ENCODE measurements at places on chromosomes 6 and 20.

DNA sequence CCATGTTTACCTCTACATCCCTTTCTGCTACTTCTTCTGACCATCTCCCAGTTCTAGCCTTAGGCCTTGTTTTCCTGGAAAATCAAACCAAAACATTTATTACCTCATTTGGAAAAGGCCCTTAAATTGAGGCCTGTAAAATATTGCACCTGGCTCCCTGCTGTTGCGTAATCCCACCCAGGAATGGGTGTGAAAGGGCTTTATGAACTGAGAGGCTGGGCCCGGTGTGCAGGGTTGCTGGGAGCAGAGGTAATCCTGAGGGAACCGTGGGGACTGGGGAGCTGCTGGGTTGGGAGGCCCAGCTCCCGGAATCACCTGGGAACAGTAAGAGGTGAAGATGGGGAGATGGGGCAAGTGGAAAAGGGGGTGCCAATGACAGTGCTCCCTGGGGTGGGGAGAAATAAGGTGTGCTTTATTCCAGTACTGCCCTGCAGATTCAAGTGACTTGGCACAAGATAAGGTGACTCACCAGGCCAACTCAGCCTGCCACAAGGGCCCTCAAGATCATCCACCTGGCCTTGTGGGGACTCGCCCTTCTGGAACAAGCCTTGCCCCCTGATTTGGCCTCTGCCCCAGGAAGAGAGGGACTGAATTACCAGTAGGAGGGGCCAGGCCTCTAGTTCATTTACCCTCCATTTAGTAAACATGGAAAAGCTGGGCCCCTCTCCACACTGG lies 44.2 kb downstream of the KCNK5 start:
- no peak for DNase-seq

- DNase-seq: peak; percentile 16
Measured at GRCh38 chr6:53546281-53546680, 1.4 kb upstream of the GCLC start.

- no peak for DNase-seq
Measured at GRCh38 chr6:85402922-85403321, 47.0 kb upstream of the NT5E start.

DNA sequence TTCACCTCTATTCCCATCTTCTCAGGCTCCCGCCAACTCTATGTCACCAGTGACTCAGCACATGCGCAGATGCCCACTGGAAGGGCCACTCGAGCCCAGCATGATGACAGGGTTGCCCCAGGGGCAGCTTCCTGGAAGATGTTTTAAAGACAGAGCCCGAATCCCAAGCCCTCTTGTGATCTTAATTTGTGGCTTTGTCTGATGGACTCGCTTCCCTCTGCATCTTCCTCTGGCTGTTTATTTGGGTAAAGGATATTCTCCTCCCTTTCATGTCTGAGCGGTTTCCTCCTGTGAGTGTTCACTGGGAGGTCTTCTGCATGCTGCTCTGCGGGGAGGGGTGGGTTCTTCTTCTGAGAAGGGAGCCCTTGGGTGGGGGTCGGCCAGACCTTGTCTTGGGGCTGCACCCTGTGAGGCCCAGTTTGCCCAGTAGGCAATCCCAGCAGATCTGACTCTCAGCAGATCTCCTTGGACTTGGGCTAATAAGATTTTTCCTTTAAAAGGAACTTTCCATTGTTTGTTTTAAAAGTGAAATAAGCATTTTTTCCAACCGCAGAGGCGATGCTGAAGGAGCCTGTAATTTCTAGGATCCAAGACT lies 401.0 kb downstream of the CDC5L start:
- DNase-seq: no peak

DNA sequence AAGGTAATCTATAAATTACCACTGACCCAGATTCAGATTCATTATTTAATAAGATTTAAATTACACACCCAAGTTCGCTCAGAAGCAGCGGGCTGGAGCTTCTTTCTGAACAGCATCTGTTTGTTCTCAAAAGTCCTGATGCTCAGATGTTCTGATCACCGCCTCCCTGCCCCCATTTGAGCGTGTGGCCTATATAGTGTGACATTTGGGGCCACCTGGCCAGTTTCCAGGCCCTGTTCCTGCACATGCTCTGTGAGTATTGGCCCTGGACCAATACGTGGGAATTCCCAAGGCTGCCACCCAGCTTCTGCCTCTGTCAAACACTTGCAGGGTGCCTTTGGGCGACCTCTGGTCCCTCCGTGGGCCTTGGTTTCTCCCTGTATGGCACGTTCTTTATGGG lies 228.8 kb downstream of the TFAP2C start:
- DNase-seq: no peak

GRCh38 chr6:47736083-47736700 lies 37.8 kb downstream of the ADGRF4 start:
- DNase-seq: no peak

DNA sequence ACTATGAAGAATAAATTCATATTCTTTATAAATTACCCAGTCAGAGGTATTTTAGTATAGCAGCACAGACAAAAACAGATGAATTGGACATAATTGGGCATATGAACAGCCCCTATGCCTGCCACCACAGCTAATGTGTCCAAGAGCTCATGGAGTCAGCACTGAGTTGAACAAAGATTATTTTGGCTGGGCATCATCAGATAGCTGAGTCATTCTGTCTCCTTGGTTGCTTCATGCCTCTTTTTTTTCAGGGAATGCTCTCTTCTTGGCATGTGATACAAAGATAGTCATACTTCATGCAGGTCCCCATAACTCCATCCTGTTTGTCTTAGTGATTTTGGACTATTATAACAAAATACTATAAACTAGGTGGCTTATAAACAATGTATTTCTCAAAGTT lies 275.6 kb downstream of the TENT5A start:
- DNase-seq: peak; percentile 23

DNA sequence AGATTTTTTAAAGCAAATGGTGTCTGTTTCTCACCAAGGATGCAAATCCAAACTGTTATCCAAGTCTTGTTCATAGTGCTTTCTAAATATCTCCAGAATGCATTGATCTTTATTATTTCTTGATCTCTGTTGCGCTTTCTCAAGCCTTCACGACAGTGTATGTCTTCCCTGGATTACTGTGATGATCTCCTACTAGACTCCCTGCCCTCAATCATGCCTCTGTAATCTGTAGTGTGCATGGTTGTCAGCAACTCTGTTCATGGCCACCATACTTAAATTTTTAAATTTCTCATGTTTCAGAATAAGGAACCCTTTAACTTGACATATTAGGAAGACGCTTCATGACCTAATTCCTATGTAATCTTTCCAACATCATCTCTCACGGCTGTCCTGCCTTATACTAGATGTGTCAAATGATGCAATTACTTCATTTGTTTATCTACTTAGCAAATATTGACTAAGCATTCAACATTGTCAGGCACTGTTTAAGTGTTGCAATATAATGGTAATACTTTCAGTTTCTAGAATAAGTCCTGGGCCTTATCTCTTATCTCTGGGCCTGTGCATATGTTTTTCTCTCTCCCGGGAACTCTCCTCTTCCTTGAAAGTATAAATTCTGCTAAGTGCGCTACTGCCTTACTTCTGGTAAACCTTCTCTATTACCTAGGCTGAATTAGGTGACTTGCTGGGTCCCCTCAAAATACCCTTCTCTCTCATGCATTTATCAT lies 25.6 kb upstream of the AHI1 start:
- no peak for DNase-seq

GRCh38 chr6:78909391-78909790 lies 42.0 kb downstream of the IRAK1BP1 start:
- peak; percentile 74 for DNase-seq

DNA sequence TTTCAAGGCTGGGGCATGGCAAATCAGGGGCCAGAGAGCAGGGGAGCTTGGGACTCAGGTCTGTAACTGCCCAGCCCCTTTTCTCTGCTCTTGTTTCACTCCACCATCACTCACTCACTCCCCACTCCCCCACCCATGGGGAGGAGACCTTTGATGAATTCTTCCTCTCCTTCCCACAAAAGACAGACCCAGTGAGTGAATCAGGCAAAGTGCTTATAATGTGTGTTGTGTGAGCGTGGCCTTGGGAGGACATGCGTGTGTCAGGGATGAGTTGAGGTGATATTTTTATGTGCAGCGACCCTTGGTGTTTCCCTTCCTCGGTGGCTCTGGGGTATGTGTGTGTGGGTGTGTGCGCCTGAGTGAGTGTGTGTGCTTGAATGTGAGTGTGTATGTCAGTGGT lies 1.0 kb upstream of the CUL9 start:
- DNase-seq: no peak

DNA sequence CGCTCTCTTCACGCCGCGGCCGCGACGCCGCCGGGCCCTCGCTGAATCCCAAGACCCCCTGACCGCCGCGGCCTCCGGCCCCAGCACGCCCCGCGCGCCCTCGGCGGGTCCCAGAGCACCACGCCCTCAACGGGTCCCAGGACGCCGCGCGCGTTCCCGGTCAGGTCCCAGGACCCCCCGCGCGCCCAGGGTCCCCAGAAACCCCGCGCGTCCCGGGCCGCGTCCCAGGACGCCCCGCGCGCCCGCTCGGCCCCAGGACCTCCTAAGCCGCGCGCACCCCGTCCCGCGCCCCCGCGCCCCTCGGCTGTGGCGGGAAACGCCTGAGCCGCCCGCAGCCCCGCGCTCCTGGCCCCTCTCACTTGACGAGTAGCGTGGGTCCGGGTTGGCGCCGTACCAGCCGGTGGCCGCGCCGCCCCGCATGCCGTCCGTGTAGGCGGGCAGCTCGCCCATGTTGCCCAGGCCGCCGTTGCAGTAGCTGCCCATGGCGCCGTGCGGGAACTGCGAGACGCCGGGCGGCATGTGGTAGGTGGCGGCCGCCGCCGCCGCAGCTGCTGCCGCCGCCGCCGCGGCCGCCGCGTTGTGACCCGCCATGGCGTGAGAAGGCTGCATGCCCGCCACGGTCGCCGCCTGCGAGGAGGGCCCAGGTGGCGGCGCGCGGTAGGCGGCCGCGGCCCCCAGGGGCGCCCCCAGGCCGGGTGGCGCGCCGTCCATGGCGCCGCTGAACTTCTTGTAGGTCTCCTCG lies 556 bp downstream of the NKX2-4 start:
- peak; percentile 31 for DNase-seq

- no peak for DNase-seq
Measured at GRCh38 chr6:125562156-125562555, 187.3 kb upstream of the HEY2 start.

DNA sequence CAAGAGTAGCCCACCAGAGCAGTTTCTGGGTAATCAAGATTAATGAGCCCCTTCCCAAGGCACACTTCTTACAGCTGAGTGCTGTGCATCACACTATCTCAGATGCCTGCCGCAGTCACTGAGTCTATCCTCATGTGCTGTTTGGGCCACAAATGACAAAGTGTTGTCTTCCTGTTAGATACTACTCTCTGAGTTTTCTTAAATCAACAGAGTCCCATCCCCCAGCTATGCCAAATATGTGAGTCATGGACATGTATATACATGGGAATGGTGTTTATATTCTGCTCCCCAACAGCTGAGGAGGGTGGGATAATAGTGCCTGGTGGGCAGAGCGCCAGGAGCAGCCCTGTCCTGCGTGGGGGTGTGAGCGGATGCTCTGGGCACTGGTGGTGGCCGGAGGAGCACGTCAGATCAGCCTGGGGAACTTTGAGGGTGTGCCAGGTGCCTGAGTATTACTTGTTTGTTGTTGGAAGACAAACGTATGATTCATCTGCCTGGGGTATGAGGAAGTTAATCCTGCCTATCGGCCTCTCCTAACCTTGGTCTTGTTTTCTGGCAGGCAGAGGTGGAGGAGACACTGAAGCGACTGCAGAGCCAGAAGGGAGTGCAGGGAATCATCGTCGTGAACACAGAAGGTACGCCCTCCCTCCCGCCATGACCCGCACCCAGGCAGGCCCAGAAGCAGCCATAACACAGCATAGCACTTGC lies 9.6 kb downstream of the DYNLRB1 start:
- DNase-seq: peak; percentile 93

DNA sequence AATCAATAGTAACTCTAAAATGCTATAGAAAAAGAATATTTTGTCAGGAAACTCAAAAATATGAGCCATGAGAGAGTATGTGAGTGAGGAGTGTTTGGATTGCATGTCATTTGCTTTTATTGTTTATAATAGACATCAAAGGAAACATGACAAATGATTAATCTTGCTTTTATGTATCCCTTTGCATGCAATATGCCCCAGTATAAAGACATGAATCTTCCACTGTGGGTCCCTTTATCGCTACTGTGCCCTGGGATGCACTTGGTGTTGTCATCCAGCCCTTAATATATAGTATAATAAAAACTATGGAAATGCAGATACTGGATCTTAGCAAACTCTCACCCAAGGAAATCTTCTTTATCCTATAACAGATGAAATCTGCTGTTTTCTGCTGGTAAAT lies 77.3 kb downstream of the LAMA4 start:
- no peak for DNase-seq

DNA sequence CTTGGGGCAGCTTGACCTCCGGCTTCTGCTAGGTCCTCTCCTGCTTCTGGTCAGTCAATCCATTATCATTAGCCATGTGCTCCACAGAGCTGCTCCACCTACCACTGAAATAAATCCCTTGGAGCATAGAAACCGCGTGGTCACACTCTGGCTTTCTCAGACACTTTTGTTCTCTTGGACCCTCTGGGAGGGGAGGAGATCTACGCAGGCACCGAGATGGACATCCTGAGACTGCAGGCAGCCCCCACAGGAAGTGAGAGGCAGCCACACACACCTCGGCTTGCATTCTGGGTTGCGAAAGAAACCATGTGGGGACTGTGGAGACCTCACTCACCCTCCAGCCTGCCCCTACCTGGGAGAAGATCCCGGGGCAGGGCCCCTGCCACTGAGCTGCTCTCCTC lies 79.5 kb downstream of the FYN start:
- DNase-seq: no peak

DNA sequence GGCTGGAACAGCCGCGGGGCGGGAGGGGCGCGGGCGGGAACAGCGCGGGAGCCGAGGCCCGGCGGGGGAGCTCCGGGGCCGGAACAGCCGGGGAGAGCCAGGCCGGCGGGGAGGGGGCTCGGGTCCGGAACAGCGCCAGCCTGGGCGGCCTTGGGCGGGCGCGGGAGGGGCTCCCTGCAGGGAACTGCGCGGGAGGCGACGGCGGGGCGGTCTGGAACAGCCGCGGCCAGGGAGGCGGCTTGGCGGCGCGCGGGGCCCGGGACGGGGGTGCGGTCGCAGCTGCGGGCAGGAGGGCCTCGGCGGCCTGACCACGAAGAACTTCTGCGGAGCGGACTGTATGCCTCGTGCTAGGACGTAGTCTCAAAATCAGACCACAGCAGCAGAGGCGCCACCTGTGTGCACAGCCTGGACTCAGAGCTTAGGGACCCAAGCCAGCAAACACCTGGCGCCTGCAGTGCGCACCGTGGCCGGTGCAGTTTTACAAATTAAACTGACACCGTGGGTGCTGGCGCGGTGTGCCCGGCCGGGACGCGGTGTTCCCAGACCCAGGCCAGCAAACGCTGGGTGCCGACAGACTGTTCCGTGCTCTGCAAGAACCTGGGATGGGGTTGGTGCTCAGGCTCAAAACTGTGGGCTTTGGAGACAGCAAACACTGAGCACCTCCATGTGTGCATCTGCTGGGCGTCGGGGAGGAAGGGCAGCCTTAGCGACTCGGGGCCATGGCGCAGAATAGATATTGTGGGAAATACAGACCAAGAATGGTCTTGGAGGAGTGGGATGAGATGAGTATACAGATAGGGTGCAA lies 572 bp downstream of the ZNF341 start:
- DNase-seq: peak; percentile 18

Data from GM03348 (cell line).